ENCODE measurements at places on chromosomes 5 and 9.

DNA sequence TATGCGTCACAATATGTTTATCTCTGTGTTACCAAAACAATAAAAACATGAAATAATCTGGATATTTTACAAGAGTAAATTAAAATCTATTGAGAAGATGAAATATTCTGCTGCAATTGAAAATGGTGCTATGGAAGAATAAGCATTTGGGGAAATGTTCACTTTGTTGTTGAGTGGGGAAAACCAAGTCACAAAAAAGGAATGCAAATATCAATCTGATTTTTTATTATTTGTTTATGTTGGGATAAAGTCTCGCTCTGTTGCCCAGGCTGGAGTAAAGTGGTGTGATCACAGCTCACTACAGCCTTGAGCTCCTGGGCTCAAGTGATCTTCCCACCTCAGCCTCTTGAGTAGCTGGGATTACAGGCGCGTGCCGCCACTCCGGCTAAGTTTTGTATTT, 8.6 kb upstream of the F2RL1 start:
- DNase-seq, result no peak

DNA sequence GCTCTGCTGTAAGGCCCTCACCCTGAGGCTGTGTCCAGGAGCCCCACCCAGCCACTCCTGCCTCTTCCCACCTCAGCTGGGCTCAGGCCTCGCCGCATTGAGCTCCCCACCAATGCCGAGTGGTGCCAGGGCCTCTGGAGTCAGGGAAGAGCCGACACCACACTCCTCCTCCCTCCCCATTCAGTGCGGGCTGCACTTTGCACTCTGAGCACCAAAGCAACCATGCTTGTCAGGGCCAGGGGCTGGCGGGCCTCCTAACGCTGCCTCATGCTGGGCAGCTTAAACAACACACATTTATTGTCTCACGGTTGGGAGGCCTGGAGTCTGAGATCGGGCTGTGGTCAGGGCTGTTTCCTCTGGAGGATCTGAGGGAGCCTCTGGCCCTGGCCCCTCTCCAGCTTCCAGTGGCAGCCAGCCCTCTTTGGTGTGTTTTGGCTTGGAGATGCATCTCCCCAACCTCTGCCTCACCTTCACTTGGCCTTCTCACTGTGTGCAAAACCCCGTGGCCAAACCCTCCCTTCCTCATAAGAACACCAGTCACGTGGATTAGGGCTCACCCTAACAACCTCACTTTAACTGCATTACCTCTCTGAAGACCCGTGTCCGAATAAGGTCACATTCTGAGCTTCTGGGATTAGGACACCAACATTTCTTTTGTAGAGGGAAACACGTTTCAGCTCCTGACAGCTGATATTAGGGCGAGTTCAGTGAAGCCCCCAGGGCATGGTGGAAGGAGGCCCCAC, 157.8 kb downstream of the MED10 start:
- DNase-seq, result no peak

DNA sequence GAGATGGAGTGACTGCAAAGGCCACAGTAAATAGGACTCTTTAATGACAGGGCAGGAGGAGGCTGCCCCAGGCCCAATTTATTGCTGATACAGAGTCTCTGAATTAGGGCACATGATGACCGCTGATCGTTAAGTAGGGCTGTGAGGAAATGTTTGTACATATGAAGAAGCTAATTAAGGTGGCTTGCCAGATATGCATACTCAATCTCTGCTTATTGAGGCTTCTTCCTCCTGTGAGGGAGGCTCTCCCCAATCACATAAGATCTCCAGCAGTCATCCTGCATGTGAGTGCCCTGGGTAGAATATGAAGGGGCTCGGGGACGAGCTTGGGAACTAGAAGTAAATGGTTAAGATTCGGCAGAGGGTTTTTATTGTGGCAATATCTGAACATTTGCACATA, 8.2 kb upstream of the CD180 start:
- no peak for DNase-seq

GRCh38 chr9:75471549-75472114, 383.3 kb downstream of the OSTF1 start:
- DNase-seq, result no peak

DNA sequence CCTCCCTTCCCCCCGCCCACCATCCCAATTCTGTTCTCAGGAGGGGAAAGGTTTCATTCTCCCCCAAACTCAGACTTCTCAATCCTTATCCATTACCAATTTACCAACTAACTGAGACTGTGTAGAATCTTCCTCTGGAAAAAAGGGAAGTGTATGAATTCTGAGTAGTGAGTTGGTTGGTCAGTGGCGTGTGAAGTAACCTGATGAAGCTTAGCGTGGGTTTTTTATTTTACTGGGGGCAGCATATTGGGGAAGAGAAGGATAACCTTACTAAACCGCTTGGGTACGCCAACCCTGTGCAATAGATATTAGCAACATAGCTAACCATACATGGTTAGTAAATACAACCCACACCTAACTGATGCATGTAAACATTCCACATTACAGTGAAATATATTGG, 1.1 kb upstream of the DNAJC21 start:
- no peak for DNase-seq

DNA sequence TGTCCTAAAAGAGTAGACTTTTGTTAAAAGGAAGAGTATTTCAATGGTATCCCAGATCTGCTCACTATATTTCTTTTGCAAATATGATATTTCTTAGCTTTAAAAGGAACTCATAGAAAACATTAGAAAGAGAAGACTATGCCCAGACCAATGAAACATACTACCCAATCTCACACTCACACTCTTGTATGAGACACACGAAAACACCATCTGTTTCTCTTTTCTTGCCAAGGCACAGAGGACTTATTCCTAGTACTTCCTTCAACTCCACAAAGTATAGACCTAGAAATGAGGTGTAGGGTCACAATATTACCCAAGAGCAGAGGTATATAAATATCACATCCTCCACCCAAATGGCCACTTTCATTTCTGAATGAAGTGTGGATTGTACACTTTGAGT, 292.4 kb upstream of the ACO1 start:
- no peak for DNase-seq

- DNase-seq, result no peak
These were observed 706.4 kb downstream of the SEMA5A start for GRCh38 chr5:8839361-8840055.

GRCh38 chr9:115466756-115467155, 348.8 kb upstream of the TNC start:
- DNase-seq, result no peak
